ENCODE measurements at places on chromosomes 1 and 21.

DNA sequence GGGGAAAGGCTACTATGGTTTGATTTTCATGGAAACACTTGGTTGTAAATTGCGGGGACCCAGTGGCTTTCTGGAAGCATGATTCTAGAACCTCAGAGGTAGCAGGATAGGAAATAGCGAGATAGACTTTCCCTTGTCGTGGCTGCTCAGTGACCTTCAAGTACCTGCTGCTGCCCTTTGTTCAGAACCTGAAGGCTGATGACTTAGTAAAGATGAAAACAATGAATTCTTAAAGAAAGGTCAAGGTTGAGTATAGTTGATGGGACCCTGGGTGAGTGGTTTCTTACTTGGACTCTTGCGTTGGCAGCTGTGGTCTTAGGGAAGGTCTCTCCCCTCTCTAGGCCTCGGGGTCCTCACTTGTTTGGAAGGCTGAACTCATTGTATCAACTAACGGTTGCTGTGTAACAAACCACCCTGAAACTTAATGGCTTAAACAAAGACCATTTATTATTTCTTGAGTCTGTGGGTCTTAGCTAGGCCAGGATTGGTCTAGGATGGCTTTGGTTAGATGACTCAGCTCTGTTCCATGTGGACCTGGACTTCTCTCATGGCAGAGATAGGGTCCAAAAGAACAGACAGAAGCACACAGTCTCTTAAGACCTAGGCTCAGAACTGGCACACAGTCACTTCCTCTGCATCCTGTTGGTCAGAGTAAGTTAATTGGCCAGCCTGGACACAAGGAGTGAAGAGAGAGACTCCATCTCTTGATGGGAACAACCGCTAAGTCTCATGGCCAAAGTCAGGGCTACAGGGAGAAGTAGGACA is 89.2 kb upstream of the SELENON start:
- DNase-seq, result no peak

DNA sequence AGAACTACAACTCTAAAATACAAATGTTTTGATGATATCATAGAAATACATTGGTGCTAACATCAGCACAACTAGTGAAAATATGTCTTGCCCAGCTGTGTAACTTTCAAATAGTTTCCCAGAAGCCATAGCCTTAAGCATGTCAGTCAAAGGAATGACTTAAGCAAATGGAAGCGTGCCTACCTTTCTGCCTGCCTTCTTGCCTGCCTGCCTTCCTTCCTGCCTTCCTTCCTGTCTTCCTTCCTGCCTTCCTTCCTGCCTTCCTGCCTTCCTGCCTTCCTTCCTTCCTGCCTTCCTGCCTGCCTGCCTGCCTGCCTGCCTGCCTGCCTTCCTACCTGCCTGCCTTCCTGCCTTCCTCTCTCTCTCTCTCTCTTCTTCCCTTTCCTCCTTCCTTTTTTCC is 104.0 kb downstream of the PBX1 start:
- no peak for DNase-seq

GRCh38 chr1:39524171-39524570 is 32.7 kb downstream of the BMP8A start:
- DNase-seq, result no peak

- no peak for DNase-seq
Measured at GRCh38 chr21:37281579-37281978, 14.4 kb upstream of the VPS26C start.

DNA sequence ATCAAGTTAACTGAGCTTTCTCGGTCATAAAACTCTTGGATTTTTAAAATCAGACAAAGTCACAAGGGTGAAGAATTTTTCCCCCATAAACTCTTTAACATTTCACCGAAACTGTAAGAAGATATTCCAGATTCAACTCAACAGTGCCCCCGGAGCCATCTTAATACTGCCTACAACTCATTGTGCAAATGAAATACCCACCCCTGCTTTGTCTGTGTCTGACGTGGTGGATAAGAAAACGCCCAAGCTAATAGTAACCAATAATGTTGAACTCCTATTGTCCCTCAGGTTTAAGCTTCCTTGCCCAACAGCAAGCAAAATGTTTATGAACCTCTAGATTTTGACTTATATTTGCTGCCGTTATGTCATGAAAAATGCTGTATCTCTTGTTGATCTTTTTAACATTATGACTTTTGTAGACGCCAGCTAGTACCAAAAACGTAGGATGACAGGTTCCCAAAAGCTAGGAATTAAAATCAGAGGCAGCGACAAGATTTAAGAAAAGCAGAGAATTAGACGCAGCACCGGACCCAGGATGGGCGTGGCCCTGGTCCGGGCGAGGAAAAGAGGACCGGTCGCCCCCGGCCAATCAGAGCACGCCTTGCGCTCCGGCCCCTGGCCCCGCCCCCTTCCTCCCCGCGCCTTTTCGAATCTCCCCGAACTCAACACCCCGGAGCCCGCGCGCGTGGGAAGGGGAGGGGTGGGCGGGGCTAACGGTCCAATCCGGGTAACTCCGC is 1.1 kb downstream of the STMN1 start:
- DNase-seq, result peak; percentile 90
